Hematopoietic multipotent progenitor cell (in vitro differentiated cells): ENCODE measurements at places on chromosomes 1 and 21.
A peak's percentile ranks its signal among the peaks of the same experiment; 100 is the strongest.

- no peak for DNase-seq
Measured at GRCh38 chr21:27221077-27221476, 254.2 kb upstream of the ADAMTS5 start.

DNA sequence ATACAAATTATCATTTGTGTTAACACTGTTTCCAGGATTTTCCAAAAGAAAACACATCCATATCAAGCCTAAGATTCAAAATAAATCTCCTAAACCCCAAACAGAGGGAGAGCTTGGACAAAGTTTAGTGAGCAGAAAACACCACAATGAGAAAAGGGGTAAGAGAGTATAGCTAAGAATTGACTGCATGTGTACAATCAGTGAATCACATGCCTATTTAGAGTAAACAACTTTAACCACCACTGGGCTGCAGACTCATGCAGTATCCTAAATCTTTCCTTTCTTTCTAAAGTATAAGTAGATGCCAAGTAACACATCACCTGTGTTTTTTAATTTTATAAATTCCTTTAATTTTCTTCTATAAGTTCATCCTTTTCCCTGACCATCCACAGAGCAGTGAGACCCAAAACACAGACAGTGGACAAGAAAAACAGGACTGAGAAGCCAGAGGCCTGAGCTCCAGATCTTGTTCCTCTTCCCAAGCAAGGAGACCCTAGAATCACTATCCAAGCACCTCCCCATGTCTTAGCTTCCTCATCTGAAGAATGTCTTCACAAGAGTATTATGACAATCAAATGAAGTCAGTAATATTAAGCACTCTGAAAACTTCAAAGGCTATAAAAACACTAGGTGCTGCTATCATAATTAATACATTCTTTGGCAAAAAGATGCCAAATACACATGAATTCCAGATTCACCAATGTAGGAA is 93.1 kb downstream of the VAV3 start:
- no peak for DNase-seq

- DNase-seq = no peak
Measured at GRCh38 chr1:118223426-118223825, 38.4 kb upstream of the SPAG17 start.

DNA sequence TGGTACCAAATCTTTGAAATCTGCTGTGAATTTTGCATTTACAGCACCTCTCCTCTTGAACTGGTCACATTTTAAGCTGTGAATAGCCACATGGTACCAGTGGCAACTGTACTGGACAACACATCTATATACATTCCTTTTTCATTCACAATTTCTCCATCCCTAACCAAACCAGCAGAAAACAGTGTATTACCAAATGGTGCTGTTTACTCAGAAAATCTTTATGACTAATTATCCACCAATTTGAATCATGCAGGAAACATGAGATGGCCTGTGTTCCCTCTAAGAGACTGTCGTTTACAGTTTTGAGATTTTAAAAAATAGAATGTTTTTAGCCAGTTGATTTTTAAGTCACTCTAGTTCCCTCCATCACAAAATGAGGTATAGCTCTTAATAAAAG is 17.6 kb upstream of the CCT8 start:
- DNase-seq = no peak

DNA sequence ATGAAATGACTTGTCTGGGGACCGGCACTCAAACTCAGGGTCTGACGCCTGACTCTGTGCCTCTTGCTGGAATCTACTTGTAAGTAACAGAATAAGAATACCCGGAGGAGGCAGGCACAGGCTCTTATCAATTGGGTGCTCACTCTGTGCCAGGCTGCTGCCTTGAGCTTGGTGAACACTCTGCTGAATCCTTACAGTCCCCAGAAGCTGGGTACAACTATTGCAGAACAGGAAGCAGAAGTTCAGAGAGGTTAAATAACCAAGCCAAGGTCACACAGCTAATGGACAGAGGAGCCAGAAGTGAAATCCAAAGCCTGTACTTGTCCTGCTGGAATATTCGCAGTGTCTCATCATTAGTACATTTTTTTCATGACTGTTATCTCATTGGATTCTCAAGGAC is 86.0 kb downstream of the EPHB2 start:
- DNase-seq = no peak

GRCh38 chr1:98884864-98885263 is 119.8 kb downstream of the PLPPR5 start:
- no peak for DNase-seq

- DNase-seq = no peak
Measured at GRCh38 chr1:116573431-116574095, 2.7 kb upstream of the CD58 start.

- DNase-seq = no peak
Measured at GRCh38 chr1:110286564-110286963, 52.6 kb upstream of the RBM15 start.

GRCh38 chr1:153386500-153386901 is 4.4 kb downstream of the S100A8 start:
- peak; percentile 76 for DNase-seq

- no peak for DNase-seq
Measured at GRCh38 chr1:29393451-29393826, 157.1 kb downstream of the PTPRU start.

DNA sequence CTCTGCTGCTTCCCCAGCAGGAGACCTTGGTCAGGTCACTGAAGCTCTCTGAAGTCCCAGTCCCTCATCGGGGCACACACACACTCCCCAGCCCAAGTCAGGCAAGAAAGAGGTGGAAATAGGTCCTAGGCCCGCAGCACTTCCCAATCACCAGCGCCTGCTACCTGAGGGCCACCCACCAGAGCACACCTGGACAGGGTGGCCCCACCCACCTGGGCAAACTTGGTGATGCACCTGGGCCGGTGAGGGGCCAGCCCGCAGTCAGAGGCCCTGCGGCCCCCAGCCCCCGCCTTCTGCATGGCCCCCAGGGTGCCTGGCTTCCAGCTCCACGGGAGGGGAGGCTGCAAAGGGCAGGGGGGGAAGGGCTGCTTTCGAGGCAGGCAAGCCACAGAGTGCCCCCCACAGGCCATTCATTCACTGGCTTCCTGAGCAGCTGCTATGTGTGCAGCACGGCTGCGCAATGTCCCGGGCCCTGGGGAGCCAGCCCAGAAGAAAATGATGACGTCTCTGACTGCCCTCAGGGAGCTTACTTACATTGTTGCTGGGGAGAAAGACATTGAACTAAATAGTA is 4.7 kb downstream of the SH2D5 start:
- peak; percentile 37 for DNase-seq

DNA sequence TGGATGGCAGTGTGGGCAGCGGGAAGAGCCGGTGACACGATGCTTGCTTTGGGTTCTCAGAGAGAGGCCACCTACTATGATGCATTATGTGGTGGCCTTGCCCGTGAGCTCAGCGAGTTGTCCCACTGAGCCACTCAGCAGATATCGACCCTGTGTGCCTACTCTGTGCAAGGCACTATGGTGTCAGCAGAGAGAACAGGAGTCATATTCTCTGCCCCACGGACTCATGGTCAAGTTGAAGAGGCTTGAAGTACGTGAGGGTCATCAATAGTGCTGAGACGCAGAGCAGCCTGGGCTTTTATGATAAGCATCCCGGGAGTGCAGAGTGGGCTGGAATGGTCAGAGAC is 466.2 kb downstream of the CAMTA1 start:
- DNase-seq = no peak

GRCh38 chr1:241596633-241597032 is 43.5 kb downstream of the CHML start:
- DNase-seq = no peak

DNA sequence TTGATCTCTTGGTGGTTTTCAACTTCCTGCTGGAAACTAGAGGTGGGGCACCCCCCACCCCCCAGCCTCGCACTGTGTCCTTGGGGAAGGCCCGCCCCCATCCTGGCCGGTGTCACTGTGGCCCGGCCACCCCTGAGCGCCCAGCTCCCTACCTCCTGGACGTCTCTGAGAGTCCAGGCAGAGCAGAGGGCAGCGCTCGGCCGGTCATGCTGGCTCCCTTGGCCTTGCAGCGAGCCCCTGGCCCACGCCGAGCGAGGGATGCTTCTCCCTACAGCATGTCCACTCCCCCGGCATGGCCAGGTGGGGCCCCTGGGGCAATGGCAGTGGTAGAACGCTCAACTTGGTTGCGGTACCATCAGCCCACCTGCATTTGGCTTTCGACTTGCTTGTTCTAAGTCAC is 28.7 kb upstream of the TRAPPC10 start:
- DNase-seq = no peak

DNA sequence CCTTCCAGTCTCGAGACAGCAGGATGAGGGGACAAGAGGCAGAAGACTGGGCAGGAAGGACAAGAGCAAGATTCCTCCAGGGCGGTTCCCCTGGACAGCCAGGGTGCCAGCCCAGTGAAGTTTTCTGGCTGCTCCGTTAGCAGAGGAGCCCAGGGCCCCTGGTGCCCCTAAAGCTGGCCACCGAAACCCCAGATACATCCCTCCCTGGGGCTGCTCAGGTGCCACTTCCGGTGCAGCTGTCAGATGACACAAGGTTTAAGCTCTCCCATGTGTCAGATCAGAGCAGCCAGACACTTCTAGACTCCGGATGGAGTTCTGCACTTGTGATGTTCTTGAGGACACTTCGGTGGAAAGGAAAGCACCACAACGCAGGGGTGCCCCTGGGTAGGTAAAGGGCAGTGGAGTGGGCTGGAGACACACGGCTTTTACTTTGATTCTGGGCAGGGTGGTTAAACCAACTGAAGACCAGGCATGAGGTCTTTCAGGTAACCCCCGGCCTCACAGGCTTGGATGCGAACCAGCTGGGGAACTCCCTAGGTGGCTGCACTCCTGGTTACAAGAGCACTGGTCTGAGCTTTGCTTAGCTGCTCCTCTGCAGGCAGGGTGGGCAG is 85.7 kb downstream of the ITPKB start:
- DNase-seq = no peak

GRCh38 chr1:153679337-153680119 is 1.0 kb downstream of the NPR1 start:
- DNase-seq = no peak

DNA sequence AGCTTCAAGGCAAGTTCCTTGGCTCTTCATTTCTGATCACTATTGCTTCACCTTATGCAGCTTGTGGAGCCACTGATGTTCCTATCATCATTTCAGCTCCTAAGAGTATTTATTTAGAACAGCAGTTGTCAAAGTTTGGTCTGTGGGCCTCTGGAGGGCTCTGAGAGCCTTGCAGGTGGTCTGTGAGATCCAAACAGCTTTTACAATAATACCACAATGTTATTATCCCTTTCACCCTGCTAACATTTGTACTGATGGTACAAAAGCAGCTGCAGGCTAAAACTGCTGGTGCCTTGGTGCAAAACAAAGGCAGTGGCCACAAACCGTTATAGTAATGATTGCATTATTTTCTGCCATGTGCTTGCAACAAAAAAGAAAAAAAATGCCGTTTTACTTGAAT is 33.8 kb downstream of the PATJ start:
- DNase-seq = no peak

DNA sequence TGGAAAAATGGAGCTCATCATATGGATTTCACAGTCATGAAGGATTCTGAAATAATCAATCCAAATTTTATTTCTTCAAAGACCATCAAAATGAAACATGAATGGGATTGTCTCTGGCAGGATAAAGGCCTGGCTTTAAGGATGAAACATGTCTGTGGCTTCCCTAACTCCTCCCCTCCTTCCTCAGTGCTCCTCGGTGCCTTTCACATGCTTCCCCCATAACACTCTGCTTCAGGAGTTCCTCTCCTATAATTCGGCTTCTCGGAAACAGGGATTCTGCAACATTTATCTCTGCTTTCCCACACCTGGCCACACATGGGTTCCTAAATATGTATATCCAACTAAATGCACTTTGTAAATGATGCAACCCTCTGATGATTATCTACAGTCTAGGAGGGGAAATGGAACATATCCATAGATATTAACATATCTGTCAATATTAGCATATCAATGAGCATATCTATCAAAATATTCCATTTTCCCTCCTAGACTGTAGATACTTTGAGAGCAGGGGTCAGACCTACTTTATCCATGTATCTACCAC is 153.8 kb downstream of the PLPP3 start:
- no peak for DNase-seq

DNA sequence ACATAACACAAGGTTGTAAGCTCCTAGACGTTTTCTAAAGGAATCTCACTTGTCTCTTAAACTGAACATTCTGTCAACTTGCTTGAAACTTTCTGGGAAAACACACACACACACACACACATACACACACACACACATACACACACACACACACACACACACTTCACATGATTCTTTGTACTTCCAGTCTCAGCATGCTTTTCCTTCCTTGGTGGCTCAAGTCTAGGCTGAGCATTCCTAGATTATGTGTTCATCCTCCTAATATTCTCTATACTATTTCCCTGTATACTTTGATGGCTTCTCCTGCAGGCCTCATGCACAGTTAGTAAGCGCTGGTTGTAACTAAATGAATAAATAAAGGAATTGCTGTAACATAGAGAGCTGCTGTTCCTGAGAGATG is 372.1 kb downstream of the PTPRC start:
- no peak for DNase-seq

- DNase-seq = no peak
Measured at GRCh38 chr1:55195521-55196233, 19.5 kb downstream of the USP24 start.

DNA sequence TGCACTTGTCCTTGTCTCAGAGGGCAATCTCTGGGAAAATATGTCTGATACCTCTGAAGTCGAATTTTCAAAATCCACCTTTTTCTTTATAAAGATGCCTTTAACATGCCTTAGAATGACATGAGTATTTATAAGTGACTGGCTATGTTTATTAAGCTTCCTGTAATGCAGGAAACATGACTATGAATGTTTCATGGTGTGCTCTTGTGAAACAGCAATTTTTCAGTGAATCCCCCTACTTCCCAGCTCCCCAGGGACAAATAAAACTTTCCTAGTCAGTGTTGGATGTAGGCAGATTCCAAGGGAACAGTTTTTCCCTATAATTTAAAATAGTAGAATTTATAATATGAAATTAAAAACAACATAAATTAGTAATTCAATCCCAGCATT is 437.0 kb downstream of the LMO4 start:
- DNase-seq = no peak

DNA sequence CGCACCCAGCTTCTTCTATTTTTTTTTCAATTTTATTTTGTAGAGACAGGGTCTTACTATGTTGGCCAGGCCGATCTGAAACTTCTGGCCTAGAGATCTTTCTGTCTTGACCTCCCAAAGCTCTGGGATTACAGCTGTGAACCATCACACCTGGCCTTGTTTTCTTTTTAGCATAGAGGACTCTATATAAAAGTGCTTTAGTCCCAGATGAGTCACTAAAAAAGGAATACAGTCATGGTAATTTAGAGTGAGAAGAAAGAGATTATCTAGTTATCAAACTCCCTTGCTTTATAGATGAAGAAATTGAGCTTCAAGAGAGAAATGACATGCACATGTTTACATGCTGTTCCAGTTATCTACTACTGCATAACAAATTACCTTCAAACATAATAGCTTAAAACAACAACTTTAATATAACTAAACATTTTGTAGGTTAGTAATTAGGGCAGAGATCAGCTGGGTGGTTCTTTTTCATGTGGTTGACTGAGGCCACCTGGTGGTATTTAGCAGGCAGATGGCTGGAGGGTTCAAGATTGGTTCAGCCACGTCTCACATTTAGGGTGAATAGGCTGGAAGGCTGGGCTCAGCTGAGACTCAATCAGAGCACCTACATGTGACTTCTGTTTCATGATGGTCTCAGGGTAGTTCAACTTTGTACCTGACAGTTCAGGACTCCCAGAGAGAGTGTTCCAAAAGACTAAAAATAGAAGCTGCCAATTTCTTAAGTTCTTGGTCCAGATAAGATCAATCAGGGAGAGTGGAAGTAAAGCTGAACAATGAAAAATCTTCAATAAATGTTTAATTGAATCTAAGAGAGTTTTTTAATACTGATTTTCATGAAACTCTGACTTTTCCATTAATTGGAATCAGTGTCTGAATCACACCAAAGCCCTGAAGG is 16.9 kb upstream of the MTF2 start:
- DNase-seq = peak; percentile 41
